ENCODE measurements at places on chromosomes 12 and 14.
A peak's percentile ranks its signal among the peaks of the same experiment; 100 is the strongest.

- no peak for DNase-seq
Measured at GRCh38 chr12:7747246-7747645, at the start of gene CLEC4C. CLEC4C (minus strand) TSS chr12:7747375; CDS start chr12:7747348, 27 bp downstream.

GRCh38 chr14:70670992-70671651 is 29.4 kb downstream of the TTC9 start:
- no peak for DNase-seq

DNA sequence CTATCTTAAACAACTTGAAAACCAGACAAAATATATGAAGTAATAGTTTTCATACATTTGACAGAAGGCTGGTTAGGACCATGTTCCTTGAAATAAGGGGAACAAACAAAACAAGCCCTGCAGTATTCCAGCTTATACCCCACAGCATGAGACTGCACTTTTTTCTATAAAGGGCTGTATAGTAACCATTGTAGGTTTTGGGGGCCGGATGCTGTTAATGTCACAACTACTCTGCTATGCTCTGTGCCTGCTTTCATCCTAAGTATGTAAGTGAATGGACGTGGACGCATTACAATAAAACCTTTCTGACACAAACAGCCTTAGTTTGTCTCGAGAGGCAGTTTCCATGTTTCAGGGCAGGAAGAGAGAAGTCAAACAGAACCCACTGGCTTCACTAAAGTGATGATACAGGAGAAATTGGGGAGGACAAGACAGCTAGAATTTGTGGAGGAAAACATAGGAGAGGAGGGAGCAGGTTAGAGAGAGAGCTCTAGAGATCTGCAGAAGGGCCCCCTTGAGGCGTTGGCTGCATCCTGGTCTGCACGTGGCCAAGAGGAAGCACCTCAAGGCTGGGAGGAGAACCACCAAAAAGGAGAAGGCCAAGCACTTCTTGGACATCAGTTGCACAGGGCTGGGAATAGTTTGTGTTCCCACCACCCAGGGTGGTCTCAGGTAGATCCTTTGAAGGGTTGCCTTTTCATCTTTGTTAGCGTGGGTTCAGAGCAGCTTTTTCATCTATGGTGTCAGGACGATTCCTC is 63.7 kb downstream of the TRAF3 start:
- no peak for DNase-seq

GRCh38 chr14:92510972-92511371 is 2.6 kb upstream of the RIN3 start:
- DNase-seq, result no peak

GRCh38 chr14:100617410-100618317 is 30.4 kb upstream of the BEGAIN start:
- DNase-seq, result peak; percentile 50

- DNase-seq, result no peak
Measured at GRCh38 chr14:100468557-100468956, 118.7 kb downstream of the BEGAIN start.

GRCh38 chr14:50403419-50403818 is 6.7 kb upstream of the CDKL1 start:
- no peak for DNase-seq

Data from substantia nigra (tissue), 51 donors.